ENCODE measurements at places on chromosomes 7 and 10. TPM values are rescaled to one million over a fixed set of nuclear protein-coding genes. Genes with fewer than 3 reads are reported as not detected.

SPACDR gene
- polyA plus RNA-seq, result 0.43 TPM

ZCWPW1 gene
- polyA plus RNA-seq, result 5.0 TPM

DNA sequence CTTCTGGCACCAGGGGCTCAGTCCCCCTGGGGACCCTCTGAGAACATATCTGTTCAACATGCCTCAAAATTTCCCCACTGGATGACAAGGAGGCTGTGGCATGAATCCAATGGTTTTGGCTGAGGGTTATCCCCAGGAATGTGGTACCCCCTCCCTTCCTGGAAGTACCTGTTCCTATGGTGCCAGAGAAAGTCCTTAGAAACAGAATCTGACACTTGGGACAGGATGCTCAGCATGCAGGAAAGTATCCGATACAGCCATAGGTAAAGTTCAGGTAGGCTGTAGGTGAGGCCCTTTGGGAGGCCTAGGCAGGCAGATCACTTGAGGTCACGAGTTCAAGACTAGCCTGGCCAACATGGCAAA is 42.7 kb upstream of the A1CF start:
- no peaks in the 10 kb centered on the region for H3K36me3 ChIP-seq
- H3K27ac ChIP-seq, result no peak overlapping the region
- no peak for DNase-seq
- H3K27me3 ChIP-seq, result no peaks in the 10 kb centered on the region

GRCh38 chr7:30226614-30227268 is 57.7 kb upstream of the ZNRF2 start:
- peaks cover 13% of the 10 kb centered on the region for H3K4me1 ChIP-seq
- H3K36me3 ChIP-seq, result no peaks in the 10 kb centered on the region
- no peak overlapping the region for H3K27ac ChIP-seq
- no peak overlapping the region for H3K4me3 ChIP-seq
- H3K27me3 ChIP-seq, result no peaks in the 10 kb centered on the region

- no peaks in the 10 kb centered on the region for H3K4me1 ChIP-seq
- H3K4me3 ChIP-seq, result no peak within 1 kb of the TSS
- peaks cover 90% of the 10 kb centered on the region for H3K36me3 ChIP-seq
Observed at GRCh38 chr7:100358027-100358856, at the start of gene PILRB. Gene PILRB (plus strand): TSS chr7:100358117. CDS start chr7:100358303, 186 bp downstream.

GRCh38 chr7:124777268-124777667 is 11.7 kb upstream of the GPR37 start:
- H3K4me1 ChIP-seq, result no peaks in the 10 kb centered on the region
- H3K27ac ChIP-seq, result no peak overlapping the region
- H3K4me3 ChIP-seq, result no peak overlapping the region
- peaks cover 1% of the 10 kb centered on the region for H3K27me3 ChIP-seq
- no peaks in the 10 kb centered on the region for H3K36me3 ChIP-seq

DNA sequence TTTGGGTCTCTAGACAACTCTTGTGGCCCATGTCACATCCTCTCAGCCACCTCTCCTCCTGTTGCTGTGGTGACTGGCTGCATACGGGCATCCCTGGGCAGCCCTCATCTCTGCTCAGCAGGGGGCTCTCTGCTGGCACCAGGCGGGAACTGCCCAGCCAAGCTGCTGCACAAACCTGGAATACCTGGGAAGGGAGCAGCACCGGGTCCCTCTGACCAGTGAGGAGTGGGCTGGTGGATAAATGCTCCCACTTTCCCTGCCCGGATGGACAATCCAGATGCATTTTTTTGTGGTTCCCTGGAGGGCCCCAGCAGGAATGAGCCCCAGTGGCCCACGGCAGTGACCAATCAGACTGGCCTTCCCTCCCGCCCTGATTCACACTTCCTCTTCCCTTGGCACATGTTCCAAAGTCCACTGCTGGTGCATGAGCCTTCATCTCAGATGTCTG is 21.9 kb downstream of the GRID1 start:
- no peak overlapping the region for H3K4me3 ChIP-seq
- H3K4me1 ChIP-seq, result no peaks in the 10 kb centered on the region
- H3K27me3 ChIP-seq, result no peaks in the 10 kb centered on the region
- no peaks in the 10 kb centered on the region for H3K36me3 ChIP-seq

- H3K27ac ChIP-seq, result no peak overlapping the region
- DNase-seq, result no peak
- H3K4me1 ChIP-seq, result no peaks in the 10 kb centered on the region
- H3K27me3 ChIP-seq, result no peaks in the 10 kb centered on the region
- no peak overlapping the region for H3K4me3 ChIP-seq
Observed at GRCh38 chr10:128386816-128387604, 260.8 kb upstream of the MKI67 start.

HSPA14 gene
- polyA plus RNA-seq, result 19.9 TPM

DNA sequence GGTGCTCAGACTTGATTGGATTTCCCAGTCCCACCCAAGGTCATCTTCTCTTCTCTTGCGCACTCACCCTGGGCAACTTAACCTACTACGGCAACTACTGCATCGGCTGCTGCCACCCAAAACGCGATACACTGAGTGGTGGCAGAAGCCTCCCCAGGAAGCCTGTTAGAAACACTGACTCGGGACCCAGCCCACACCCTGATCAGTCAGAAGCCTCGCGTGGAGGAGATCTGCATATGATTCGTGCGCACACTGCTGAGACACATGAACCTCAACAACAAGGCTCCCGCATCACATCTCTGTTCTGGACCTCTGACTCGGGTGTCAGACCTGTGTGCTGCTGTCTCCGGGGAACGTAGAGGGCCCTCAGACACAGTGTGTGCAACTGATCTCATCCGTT is 419.5 kb downstream of the PAXIP1 start:
- DNase-seq, result no peak
- H3K36me3 ChIP-seq, result no peaks in the 10 kb centered on the region
- H3K4me3 ChIP-seq, result no peak overlapping the region
- no peak overlapping the region for H3K27ac ChIP-seq

DNA sequence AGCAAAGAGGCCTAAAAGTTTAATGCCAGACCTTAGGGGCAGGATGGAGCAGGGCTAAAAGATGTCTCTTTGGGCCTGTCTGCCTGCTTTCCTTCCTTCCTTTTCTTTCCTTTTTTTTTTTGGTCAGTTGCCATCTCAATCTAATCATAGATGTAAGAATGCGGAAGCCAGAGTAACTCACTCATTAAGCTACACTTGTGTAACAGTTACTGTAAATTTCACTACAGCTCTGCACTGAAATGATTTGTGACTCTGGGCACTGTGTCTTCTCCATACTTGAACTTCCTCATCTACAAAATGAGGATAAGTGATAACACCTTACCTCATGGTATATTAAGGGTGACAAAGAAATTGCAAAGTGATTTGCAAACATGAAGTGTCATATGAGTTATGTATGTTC is 75.5 kb upstream of the AGK start:
- no peaks in the 10 kb centered on the region for H3K27me3 ChIP-seq
- no peak overlapping the region for H3K27ac ChIP-seq
- H3K4me3 ChIP-seq, result no peak overlapping the region
- no peaks in the 10 kb centered on the region for H3K36me3 ChIP-seq
- no peak for DNase-seq

DNA sequence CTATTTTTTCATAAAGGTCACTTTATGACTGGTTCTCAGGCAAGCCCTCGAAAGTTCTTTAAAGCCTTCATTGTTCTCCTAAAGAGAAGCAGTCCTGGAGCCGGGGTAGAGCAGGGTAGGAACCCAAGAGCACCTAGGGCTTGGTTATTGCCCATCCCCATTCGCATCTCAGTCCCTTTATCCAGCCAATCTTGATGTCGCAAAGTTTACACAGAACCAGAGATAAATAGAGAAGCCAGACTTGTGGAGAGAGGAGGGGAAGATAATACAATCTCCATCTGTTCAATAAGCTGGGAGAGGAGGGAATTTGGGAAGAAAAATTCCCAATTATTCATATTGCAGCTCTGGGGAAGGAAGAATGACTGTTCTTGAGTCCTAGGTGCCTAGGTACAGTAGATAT is 6.4 kb upstream of the SRI start:
- peak overlapping the region; percentile 78 for H3K27ac ChIP-seq
- no peaks in the 10 kb centered on the region for H3K36me3 ChIP-seq
- peak overlapping the region; percentile 38 for H3K4me3 ChIP-seq
- no peak for DNase-seq
- no peaks in the 10 kb centered on the region for H3K4me1 ChIP-seq
- H3K27me3 ChIP-seq, result no peaks in the 10 kb centered on the region

PRLHR gene
- polyA plus RNA-seq, result not detected

PARD3 gene
- polyA plus RNA-seq, result 24.3 TPM

DNA sequence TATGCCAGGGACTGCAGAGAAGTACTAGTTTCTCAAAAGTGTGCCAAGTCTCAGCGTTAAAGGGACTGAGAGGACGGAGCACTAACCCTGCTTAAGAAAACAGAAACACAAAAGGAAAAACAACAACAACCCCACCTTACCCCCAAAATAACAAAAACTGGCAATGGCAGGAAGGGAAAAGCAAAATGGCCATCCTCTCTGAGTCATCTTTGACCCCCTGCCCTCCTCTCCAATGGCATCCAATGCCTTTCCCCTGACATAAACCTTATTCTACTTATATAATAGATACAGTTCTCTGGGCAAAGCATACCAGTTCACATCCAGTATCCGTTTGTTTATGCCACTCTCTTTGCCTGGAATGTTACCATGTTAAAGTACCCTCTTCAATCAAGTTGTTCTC is 1.6 kb downstream of the POLR1F start:
- DNase-seq, result no peak
- H3K36me3 ChIP-seq, result no peaks in the 10 kb centered on the region
- H3K4me1 ChIP-seq, result peaks cover 4% of the 10 kb centered on the region
- H3K27ac ChIP-seq, result no peak overlapping the region
- no peaks in the 10 kb centered on the region for H3K27me3 ChIP-seq

GRCh38 chr7:42156291-42156865 is 80.6 kb downstream of the GLI3 start:
- H3K36me3 ChIP-seq, result no peaks in the 10 kb centered on the region
- H3K4me3 ChIP-seq, result no peak overlapping the region
- H3K27ac ChIP-seq, result no peak overlapping the region
- no peak for DNase-seq
- H3K4me1 ChIP-seq, result peaks cover 2% of the 10 kb centered on the region

FXYD4 gene
- not detected for polyA plus RNA-seq

DNA sequence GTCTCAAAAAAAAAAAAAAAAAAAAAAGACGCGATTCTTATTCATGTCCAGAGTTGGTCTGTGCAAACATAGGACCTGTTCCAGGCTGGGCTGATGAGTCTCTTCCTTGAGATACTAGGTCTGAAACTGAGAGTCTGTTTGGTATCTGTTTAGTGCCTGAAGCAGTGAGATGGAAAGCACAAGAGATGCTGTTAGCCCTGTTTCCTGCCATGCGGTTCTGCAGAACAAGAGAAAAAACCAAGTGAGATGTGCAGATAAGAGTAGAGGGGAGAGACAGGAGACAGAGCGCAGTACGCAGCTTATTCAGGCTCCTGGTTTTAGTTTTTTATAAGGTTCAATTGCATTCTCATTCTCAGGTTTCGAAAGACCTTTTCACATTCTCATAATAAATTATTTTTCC is 85.8 kb upstream of the PRKCQ start:
- H3K36me3 ChIP-seq, result no peaks in the 10 kb centered on the region
- no peak overlapping the region for H3K4me3 ChIP-seq
- H3K27me3 ChIP-seq, result no peaks in the 10 kb centered on the region
- no peaks in the 10 kb centered on the region for H3K4me1 ChIP-seq
- no peak overlapping the region for H3K27ac ChIP-seq

DNA sequence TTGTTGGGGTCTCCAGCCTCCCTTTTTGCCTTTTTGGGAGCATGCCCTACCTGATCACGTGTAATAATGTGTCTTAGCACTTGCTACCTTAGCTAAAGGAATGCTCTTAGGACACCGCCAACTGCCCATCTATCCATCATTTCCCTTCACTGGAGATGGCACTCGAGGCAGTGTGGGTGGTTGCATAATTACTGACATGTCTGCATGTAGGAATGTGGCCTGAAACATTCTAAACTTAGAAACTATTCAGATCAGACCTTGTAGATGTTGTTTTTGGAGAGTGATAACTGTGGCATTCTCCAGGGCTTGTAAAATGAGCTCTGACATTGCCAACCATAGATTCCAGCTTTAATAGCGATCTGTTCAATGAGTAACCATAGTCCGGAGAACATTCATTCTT is 365.8 kb downstream of the BBS9 start:
- H3K4me1 ChIP-seq, result no peaks in the 10 kb centered on the region
- H3K4me3 ChIP-seq, result no peak overlapping the region
- no peaks in the 10 kb centered on the region for H3K36me3 ChIP-seq

- H3K4me3 ChIP-seq, result no peak overlapping the region
- DNase-seq, result no peak
- H3K27me3 ChIP-seq, result no peaks in the 10 kb centered on the region
Observed at GRCh38 chr7:103076764-103077163, 1.8 kb downstream of the ARMC10 start.

- H3K27ac ChIP-seq, result no peak overlapping the region
- H3K27me3 ChIP-seq, result peaks cover 2% of the 10 kb centered on the region
- DNase-seq, result peak; percentile 30
- H3K4me1 ChIP-seq, result no peaks in the 10 kb centered on the region
- no peaks in the 10 kb centered on the region for H3K36me3 ChIP-seq
- H3K4me3 ChIP-seq, result no peak overlapping the region
Observed at GRCh38 chr7:141231018-141231792, 157.3 kb downstream of the TMEM178B start.

H2BK1 gene
- not detected for polyA plus RNA-seq

DNA sequence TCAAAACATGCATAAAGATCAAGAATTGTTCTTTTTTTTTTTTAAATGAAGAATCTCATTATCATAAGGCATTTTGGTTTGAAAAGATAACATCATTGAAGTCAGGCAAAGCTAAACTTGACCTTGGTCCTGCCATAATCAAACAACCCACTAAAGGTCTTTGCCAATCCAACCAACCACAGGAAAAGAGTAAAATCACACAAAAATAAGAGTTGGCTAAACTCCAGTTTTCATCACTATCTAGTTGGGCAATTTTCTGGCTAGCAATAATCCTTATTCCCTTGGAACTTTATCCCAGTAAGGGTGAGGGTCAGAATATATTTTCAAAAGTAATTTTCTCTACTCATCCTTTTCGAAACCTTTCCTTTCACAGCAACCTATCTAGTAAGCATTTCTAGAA is 62.4 kb downstream of the HIBADH start:
- no peaks in the 10 kb centered on the region for H3K27me3 ChIP-seq
- H3K4me1 ChIP-seq, result no peaks in the 10 kb centered on the region
- no peak overlapping the region for H3K27ac ChIP-seq
- no peak for DNase-seq
- no peak overlapping the region for H3K4me3 ChIP-seq

- H3K4me1 ChIP-seq, result peaks cover 43% of the 10 kb centered on the region
- no peaks in the 10 kb centered on the region for H3K27me3 ChIP-seq
- H3K36me3 ChIP-seq, result no peaks in the 10 kb centered on the region
- DNase-seq, result no peak
- H3K27ac ChIP-seq, result no peak overlapping the region
Observed at GRCh38 chr10:72323108-72323749, 31.5 kb downstream of the DNAJB12 start.

- no peak for DNase-seq
- H3K4me3 ChIP-seq, result no peak overlapping the region
- H3K27me3 ChIP-seq, result peaks cover 23% of the 10 kb centered on the region
- H3K36me3 ChIP-seq, result no peaks in the 10 kb centered on the region
Observed at GRCh38 chr10:114408112-114408967, 4.0 kb upstream of the AFAP1L2 start.

DNA sequence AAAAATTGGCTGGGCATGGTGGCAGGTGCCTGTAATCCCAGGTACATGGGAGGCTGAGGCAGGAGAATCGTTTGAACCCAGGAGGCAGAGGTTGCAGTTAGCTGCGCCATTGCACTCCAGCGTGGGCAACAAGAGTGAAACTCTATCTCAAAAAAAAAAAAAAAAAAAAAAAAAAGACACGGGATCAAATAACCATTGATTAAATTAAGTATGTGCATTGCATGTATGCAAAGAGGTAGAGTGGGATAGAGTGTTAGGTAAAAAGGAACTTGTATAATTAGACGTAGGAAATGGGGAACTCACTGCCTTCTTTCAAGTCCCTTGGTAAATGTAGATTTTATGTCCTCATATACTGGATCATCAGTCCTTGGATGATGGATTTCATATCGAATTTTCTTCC is 13.1 kb downstream of the VCL start:
- H3K4me1 ChIP-seq, result no peaks in the 10 kb centered on the region
- DNase-seq, result no peak
- H3K36me3 ChIP-seq, result peaks cover 5% of the 10 kb centered on the region
- H3K4me3 ChIP-seq, result no peak overlapping the region
- H3K27ac ChIP-seq, result no peak overlapping the region
- no peaks in the 10 kb centered on the region for H3K27me3 ChIP-seq
